ENCODE measurements at places on chromosomes 4 and X.

- DNase-seq, result no peak
- H3K27me3 ChIP-seq, result no peaks in the 10 kb centered on the region
- H3K4me3 ChIP-seq, result no peak overlapping the region
- no peaks in the 10 kb centered on the region for H3K4me1 ChIP-seq
- H3K36me3 ChIP-seq, result no peaks in the 10 kb centered on the region
Measured at GRCh38 chrX:21873063-21873775, 17.4 kb downstream of the YY2 start.

- H3K27me3 ChIP-seq, result no peaks in the 10 kb centered on the region
- H3K36me3 ChIP-seq, result no peaks in the 10 kb centered on the region
- H3K4me1 ChIP-seq, result peaks cover 19% of the 10 kb centered on the region
Measured at GRCh38 chrX:49183701-49184281, 2.4 kb downstream of the PRICKLE3 start.

- no peak for DNase-seq
- H3K4me3 ChIP-seq, result no peak overlapping the region
- H3K36me3 ChIP-seq, result no peaks in the 10 kb centered on the region
- peaks cover under 1% of the 10 kb centered on the region for H3K4me1 ChIP-seq
- H3K27ac ChIP-seq, result no peak overlapping the region
- H3K27me3 ChIP-seq, result no peaks in the 10 kb centered on the region
Measured at GRCh38 chr4:48222491-48222890, 47.1 kb downstream of the TEC start.

DNA sequence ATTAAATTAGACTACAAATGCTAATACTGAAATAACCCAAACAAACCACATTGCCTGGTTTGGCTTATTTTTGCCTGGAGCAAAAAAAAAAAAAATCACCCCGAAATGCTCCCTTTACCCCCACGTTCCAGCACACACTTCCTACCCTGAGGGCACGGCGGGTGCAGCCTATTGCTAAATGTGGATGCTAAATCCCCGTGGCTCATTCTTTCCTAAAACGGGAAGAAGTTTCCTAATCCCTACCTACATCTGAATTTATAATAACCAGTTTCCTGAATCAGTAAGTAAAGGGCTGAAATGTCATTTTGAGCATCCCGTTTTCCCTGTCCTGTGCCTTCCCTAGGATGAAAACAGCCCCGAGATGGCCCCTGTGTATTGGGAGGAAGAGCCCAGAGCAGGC, 97.0 kb downstream of the ABLIM2 start:
- no peak overlapping the region for H3K4me3 ChIP-seq
- H3K27ac ChIP-seq, result no peak overlapping the region
- DNase-seq, result no peak
- H3K36me3 ChIP-seq, result no peaks in the 10 kb centered on the region
- H3K4me1 ChIP-seq, result no peaks in the 10 kb centered on the region

- H3K27ac ChIP-seq, result no peak overlapping the region
- DNase-seq, result no peak
- H3K27me3 ChIP-seq, result no peaks in the 10 kb centered on the region
- H3K4me3 ChIP-seq, result no peak overlapping the region
Measured at GRCh38 chrX:137194164-137194563, 160.4 kb upstream of the GPR101 start.

All from B cell (primary cell).